ENCODE measurements at places on chromosomes 5 and 9.

DNA sequence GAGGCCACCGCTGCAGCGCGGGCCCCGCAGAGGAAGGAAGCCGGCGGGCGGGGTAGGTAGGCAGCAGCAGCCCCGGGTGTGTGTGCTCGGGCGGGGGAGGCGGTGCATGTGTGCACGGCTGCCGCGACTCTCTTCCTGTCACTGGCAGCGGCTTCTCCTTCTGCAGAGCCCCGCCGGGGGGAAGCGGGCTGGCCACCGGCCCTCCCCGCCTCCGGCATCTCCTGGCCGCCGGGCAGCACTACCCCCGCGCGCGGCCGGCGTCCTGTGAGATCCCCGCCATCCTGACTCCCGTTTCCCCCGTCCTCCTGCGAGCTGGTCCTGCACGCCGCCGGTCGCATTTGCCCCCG, 315 bp downstream of the PIK3R1 start:
- no peak for DNase-seq

DNA sequence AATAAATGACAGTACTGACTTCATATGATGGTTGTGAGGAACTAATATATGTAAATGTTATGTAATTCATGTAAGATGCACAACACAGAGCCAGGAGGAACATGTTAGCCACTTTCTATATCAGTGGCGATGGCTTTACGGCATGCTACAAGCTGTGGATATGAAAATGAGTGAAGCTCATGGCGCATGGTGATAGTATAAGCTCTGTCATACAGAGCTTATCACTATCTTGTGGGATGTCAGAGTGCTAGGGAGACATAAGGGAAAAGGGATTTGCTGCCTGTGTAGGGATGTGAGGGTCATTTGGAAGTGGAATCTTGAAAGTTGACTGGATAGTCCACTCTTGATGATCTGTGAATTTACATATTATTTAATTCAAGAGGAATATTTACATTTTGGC, 13.6 kb downstream of the CPEB4 start:
- no peak for DNase-seq

DNA sequence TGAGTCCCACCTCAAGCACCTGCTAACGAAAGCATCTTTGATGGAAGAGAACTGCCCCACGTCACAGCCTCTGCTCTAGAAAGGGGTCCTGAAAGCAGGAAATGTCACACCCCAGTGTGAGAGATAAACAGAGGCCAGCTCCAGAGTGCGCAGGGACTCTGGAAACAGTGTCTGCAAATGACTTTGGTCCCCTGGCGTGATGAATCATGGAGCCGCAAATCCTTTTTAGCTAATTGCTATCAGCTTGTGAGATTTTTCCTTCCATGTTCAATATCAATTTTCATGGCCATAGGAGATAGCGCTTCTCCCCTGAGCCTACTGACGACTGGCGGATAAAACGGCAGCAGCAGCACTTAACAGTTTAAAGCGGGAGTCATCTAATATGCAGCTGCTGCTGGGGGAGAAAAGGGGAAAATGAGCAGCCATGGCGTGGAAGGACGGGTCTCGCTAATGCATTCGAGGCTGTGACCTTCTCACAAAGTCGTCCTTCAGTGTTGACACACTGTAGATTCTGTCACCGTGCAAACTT, 209.6 kb upstream of the IRX1 start:
- DNase-seq = no peak

DNA sequence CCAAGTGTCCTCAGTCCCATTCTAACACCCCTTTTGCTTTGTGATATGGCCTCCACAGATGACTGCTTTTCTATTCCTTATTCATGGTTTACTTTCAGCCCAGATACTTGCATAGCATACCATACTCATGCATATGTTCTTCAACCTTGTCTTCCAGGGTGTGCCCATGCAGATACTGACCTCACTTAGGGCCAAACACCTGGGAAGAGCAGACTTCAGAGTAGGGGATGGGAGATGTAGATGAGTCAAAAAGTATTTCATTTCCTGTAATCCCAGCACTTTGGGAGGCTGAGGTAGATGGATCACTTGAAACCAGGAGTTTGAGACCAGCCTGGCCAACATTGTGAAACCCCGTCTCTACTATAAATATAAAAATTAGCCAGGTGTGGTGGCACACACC, 58.3 kb downstream of the NRG2 start:
- DNase-seq = no peak

DNA sequence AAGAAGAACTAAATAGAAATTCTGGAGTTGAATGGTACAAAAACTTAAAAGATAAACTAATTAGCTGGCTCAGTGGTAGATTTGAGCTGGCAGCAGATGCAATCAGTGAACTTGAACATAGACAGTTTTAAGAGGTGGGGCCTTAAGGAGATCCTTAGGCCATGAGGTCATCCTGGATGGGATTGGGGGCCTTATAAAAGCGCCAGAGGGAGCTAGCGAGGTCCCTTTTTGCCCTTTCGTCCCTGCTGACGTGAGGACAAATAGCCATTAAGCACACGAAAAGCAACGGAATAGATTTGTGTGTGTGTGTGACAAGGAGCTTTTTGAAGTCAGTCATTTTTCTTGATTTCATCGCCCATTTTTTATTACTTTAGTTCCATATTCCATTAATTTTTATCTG, 83.3 kb downstream of the ZNF354C start:
- no peak for DNase-seq

DNA sequence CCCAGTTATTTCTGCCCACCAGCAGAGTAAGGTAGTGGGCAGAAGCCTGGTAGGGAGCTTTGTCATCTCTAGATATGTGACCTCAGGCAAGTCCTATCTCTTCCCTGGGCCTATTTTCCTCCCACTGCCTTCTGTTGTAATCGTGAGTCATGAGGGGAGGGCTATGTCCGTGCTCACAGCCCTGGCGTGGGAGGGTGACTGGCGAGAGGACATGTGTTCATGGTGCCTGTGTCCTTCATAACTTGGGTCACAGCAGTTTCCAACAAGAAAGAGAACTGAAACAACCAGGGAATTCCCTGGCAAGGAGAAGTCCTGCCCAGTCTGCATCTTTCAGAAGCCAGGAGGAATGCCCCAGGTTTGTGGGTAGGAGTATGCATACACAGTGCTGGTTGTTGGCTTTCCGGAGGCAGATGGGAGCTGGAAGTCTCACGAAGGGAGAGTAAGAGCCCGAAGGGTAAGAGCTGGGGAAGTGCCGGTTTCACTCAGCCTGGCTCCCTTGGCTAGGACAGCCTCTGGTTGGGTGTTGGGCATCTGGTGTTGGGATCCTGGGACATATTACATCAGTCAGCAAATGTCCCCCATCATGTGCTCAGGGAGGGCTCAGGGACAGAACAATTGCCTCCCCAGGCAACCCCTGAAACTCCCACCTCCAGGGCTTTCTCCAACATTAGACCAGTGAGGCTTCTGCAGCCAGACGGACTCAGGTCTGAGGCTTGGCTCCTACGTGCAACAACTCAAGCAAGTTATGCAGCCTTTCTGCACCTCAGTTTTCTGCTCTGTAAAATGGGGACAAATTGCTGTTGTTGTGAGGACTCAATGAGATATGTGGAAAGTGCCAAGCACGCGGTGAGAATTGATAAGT, 4.3 kb upstream of the TIFAB start:
- no peak for DNase-seq

DNA sequence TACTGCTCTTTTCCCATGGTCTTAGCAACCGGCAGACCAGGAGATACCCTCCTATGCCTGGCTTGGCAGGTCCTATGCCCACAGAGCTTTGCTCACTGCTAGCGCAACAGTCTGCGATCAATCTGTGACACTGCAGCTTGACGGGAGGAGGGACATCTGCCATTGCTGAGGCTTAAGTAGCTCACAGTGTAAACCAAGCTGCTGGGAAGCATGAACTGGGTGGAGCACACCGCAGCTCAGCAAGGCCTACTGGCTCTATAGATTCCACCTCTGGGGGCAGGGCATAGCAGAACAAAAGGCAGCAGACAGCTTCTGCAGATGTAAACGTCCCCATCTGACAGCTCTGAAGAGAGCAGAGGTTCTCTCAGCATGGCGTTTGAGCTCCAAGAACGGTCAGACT, 40.4 kb downstream of the MCTP1 start:
- no peak for DNase-seq

DNA sequence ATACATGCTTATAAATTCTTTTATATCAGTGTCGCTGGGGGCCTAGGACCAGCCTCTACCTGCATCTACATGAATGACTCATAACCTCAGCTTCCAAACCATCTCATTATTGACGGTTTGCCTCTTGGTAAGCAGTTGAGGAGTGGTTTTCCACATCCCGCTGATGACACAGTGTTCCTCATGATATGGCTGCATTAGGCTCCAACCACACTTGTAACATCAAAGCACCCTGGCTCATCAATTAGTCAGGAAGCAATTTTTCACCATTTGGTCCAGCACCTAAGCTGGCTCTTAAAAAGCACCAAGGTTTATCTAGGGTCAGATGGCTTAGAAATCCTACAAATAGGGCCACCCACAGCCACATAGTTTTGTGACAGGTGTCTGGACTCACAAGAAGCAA, 402.4 kb downstream of the ARHGEF28 start:
- DNase-seq = no peak

DNA sequence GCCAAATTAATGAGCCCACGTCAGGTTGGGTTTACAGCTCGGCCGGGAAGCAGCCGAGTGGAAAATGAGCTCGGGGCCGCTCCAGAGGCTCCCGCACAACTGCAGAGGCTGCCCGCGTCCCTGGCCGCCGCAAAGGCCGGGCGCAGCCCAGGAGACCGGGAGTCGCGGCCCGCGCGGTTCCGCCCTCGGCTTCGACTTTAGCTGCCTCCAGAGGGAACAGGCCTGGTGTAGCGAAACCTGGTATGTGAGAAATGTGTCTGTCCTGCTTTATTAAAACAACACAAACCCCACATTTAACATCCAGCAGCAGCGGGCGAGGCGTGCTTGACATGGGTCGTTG, 66.2 kb downstream of the FOXD1 start:
- no peak for DNase-seq
